ENCODE measurements at places on chromosomes 5 and 9.
A peak's percentile ranks its signal among the peaks of the same experiment; 100 is the strongest.

- DNase-seq: no peak
Measured at GRCh38 chr9:125541840-125542243, 165.2 kb downstream of the MAPKAP1 start.

GRCh38 chr9:36191290-36191645, 547 bp downstream of the CLTA start:
- DNase-seq: peak; percentile 75

GRCh38 chr9:78574354-78575045, 277.6 kb downstream of the PSAT1 start:
- DNase-seq: no peak

- DNase-seq: no peak
Measured at GRCh38 chr5:139701056-139701741, 53.0 kb downstream of the CXXC5 start.

GRCh38 chr9:121266906-121267650, 884 bp upstream of the GSN start:
- no peak for DNase-seq

- DNase-seq: no peak
Measured at GRCh38 chr5:93612855-93613243, 29.8 kb downstream of the NR2F1 start.

DNA sequence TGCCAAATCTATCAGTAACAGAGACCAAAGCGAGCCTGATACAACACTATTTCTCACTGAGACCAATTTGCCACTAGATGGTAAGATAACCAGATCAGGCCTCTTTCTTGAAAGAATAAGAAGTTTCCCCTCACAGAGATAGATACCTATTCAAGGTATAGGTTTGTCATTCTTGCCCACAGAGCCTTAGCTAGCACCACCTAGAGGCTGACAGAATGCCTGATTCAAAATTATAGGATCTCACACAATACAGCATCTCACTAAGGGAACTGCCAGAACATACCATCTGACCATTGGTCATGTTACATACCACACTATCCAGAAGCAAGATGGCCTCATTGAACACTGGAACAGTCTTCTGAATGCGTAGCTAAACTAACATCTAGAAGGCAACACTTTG, 166.6 kb upstream of the HCN1 start:
- DNase-seq: no peak

GRCh38 chr9:120734607-120735410, 20.5 kb upstream of the MEGF9 start:
- DNase-seq: no peak

- DNase-seq: no peak
Measured at GRCh38 chr9:85730916-85731630, 10.7 kb downstream of the AGTPBP1 start.

DNA sequence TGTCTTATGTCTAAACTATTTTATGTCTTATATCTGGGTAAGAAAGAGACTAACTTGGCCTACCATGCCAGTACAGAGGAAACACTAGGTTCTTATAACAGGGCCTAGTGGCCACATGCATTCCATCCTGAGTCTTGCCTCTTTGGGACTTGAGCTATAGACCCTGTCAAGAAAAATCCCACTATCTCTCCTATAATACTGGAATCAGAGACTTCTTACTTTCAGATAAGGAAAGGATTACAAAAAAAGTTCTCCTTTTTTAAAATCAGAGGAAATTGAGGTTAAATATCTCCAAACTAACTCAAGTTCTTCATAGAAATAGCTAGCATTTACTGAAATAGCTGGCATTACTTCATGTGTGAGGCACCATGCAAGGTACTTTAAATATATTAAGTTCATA, 34.3 kb downstream of the PTGER4 start:
- DNase-seq: no peak

- no peak for DNase-seq
Measured at GRCh38 chr5:132497488-132497997, 7.0 kb upstream of the IRF1 start.

GRCh38 chr5:158487664-158488063, 612.1 kb downstream of the EBF1 start:
- no peak for DNase-seq

- no peak for DNase-seq
Measured at GRCh38 chr5:34494111-34494755, 161.9 kb upstream of the RAI14 start.

DNA sequence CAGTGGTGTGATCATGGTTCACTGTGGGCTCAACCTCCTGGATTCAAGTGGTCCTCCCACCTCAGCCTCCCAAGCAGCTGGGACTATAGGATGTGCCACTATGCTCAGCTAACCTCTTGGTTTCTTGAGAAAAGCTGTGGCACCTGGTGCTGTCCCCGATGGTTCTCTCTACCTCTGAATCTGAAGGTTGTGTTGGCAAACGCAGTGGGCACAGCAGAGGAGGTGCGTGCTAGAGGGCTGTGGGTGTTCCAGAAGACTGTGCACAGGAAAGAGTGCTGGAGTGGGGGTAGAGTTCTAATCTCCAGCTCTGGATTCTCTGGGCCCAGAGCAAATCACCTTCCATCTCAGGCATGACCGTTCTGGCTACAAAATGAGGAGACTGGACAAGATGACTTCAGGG, 12.5 kb downstream of the RGS3 start:
- DNase-seq: no peak

DNA sequence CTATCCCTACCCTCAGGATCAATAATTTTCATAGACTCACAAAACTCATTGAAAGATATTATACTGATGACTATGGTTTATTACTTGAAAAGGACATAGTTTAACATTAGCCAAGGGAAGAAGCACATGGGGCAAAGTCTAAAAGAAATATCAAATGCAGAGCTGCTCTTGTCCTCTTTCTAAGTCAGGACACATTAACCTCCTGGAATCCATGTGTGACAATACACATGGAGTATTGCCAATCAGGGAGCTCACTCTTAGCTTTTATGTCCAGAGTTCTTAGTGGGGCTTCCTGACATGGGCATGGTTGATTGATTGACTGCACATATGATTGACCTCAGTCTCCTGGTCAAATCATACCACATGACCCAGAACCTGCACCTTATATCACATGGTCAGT, 165.5 kb upstream of the COX7C start:
- DNase-seq: no peak

- no peak for DNase-seq
Measured at GRCh38 chr9:120507936-120508510, 71.9 kb downstream of the CDK5RAP2 start.

DNA sequence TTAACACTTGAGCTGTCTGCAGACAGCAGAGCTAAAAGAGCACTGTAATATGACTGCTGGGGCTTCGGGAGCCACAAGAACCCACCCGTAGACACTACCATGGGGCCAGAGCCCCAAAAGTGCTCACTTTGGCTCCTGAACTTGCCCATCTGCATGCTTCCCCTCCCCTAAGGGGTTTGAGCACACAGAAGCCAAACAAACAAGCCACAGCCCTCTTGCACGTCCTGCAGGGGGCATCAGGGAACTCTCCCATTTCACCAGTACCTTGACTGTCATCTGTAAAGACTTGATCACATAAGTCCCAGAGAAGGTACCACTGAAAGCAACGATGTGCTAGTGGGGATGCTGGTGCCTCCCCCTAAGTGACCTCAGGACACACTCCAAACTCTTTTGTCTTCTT, 681.8 kb downstream of the SEMA5A start:
- no peak for DNase-seq

DNA sequence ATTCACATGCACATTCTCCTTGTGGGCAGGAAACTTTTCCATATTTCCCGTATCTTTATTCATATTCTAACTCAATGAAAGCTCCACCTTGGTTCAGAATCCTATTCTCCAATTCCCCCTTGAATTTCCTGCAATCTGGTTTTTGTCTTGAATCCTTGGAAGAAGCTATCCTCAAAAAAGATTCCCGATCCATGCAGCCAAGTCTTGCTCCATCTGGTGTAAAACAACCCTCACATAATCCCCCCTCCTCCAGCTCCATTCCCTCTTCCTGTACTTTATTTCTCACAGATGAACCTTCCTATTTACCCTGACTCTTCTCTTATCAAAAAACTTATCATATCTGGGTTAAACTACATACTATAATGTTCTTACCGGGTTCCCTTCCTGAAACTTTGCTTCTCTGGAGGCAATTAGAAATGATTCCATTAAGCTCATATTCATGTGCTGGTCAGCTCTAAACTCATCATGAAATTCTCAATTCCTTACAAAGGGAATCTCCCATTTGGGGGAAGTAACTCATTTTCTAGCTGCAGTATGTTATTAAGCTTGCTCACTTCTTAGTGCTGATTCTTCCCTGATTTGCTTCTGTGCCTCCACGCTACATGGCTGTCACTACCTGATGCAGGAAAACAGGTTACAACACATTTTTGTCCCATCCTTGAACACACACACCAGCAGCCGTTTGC, 81.7 kb downstream of the GNAQ start:
- no peak for DNase-seq

- no peak for DNase-seq
Measured at GRCh38 chr9:129330711-129331492, 152.8 kb upstream of the IER5L start.

DNA sequence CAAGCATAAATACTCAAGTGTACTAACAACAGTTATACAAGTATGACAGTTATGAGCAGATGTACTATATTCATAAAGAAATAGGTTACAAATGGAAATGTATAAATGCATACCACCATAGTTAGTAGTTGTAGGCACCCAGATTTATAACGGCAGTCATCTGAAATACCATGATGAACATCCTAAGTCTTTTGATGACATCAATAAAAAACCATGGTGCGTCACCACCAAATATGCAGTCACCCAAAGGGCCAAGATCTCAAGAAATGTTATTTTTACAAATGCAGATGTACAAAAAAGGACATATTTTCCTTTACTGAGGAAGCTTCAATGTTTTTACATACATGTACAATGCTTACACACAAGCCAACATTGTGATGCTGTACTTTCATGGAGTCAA, 70.8 kb upstream of the XPA start:
- DNase-seq: no peak

GRCh38 chr9:121972501-121972981, 120.6 kb downstream of the TTLL11 start:
- no peak for DNase-seq

GRCh38 chr5:144024545-144024944, 145.9 kb downstream of the YIPF5 start:
- no peak for DNase-seq

GRCh38 chr5:167452136-167452535, 839.3 kb upstream of the WWC1 start:
- DNase-seq: no peak

- DNase-seq: no peak
Measured at GRCh38 chr5:84614906-84615305, 230.2 kb upstream of the EDIL3 start.

GRCh38 chr5:87120518-87121303, 147.0 kb upstream of the RASA1 start:
- peak; percentile 66 for DNase-seq

GRCh38 chr5:132653716-132654115, 4.3 kb upstream of the IL13 start:
- no peak for DNase-seq

GRCh38 chr9:133547116-133547515, 12.6 kb downstream of the ADAMTSL2 start:
- DNase-seq: no peak

- no peak for DNase-seq
Measured at GRCh38 chr5:33417632-33418031, 23.1 kb upstream of the TARS1 start.

DNA sequence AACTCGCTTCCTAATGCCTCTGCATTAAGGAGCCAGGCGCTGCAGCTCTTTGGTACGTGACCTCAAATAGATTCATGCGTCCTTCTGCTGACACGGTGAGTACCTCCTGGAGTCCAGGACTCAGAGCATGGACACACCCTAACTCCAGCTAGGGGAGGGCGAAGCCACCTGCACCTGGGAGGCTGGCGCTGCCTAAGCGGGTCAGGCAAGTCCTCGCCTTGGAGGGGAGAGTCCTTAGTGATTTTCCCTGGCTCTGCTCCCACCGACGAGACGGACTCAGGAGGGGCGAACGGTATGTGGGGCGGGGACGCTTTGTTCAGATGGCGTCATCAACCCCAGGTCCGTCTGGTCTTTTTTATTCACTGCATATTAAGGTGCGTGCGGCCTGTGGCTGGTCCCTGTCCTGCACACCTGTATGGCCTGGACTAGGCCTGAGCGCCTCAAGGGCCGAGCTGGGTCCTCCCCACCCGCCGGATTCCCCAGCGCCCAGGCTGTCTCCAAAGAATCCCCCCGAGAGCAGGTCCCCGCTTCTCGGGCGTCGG, 50.3 kb downstream of the NSUN2 start:
- no peak for DNase-seq

GRCh38 chr5:152379331-152379730, 25.7 kb downstream of the NMUR2 start:
- no peak for DNase-seq

DNA sequence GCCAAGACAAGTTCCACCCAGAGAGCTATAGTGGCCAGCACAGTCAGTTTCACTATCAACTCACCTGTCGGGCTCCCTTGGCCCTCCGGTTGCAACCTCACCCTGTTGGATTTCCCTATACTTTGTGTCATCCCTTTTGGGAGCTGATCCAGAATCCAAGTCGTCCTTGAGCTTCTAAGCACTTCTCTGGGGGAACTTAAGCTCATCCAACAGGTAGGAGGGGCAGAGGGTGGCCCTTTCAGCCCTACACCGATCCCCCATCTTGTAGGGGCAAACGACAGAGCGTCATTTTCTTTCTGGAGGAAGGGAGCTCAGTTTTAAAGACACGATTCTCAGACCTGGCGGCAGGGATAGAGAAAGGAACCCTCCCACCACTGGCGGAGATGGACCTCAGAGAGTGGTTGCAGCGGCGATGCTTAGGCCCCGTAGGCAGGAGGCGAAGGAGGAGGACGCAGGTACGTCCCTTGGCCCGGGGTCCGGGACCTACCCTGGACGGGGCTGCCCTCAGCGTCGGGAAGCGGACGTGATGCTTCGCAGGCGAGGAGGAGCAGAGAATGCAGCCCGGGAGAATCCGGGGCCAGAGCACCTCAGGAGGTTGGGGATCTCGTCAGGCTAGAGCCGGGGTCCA, 519 bp downstream of the ZER1 start:
- DNase-seq: peak; percentile 52

DNA sequence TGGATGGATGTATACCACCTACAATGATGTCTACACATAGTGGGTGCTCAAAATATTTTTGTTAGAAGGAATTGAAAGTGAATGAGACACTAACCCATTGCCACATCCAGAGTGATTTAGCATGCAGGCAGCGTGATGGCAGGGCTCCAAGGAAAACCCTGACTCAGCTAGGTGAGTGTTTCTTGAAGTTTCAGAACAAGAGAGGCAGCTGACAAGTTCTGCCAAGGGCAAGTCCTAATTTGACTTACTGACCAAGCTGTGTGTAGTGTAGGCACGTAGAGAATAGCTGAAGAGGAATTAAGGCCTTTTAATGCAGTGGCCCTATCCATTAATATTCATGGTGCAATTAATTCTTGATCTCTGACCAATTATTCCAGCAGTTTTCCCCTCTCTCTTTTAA, 107.8 kb upstream of the ATP10B start:
- DNase-seq: no peak

GRCh38 chr5:36481454-36482120, 124.8 kb upstream of the SLC1A3 start:
- no peak for DNase-seq

GRCh38 chr5:109374625-109375024, 35.1 kb downstream of the PJA2 start:
- peak; percentile 10 for DNase-seq

- no peak for DNase-seq
Measured at GRCh38 chr9:79377339-79377855, 194.4 kb upstream of the TLE4 start.

- no peak for DNase-seq
Measured at GRCh38 chr5:170307575-170308465, 10.2 kb upstream of the LCP2 start.
